ENCODE measurements at places on chromosomes 1 and 21.

DNA sequence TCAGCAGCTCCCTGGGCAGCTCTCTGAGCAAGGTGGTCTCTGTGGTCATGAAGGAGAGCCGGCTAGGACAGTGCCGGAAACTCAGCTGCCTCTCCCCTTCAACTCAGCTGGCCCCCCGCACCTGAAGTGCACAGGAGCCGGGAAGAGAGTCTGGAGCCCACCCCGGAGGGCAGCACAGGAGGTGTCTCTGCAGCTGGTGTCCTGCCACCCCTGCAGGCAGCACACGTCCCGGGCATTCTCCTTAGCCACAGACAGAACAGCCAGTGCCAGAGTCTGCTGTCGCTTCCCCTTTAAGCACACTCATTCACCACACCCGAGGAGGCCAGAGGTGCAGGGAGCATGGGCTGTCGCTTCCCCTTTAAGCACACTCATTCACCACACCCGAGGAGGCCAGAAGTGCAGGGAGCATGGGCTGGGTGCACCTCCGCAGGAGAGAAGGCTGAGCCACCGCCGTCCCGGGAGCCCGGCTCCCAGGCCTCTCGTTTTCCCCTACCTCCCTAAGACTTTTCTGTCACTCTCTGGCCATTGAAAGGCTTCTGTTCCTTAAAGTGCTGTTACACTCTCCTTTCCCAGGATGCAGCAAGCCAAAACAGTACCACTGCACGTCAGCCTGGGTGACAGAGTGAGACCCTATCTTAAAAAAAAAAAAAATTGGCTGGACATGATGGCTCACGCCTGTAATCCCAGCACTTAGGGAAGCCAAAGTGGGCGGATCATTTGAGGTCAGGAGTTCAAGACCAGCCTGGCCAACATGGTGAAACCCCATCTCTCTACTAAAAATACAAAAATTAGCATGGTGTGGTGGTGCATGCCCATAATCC is 16.9 kb upstream of the SAMD11 start:
- DNase-seq = no peak

GRCh38 chr1:160098852-160099561 is 588 bp upstream of the IGSF8 start:
- DNase-seq = peak; percentile 100

GRCh38 chr1:246036175-246036574 is 470.9 kb downstream of the SMYD3 start:
- no peak for DNase-seq

DNA sequence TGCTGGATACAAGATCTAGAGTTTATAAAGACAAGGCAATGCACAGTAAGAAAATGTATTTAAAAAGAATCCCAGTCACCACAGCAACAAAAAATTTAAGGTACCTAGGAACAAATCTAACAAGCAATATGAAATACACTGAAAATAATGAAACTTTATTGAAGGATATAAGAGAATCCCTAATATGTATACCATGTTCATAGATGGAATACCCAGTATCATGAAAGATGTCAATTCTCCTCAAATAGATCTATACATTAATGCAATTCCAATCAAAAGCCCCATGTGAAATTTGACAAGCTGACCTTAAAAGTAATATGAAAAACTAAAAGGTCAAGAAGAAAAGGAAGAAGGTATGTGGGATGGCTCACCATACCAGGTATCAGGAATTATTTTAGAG is 109.2 kb downstream of the COQ8A start:
- no peak for DNase-seq

GRCh38 chr1:111801071-111801850 is 45.6 kb downstream of the DDX20 start:
- DNase-seq = no peak

DNA sequence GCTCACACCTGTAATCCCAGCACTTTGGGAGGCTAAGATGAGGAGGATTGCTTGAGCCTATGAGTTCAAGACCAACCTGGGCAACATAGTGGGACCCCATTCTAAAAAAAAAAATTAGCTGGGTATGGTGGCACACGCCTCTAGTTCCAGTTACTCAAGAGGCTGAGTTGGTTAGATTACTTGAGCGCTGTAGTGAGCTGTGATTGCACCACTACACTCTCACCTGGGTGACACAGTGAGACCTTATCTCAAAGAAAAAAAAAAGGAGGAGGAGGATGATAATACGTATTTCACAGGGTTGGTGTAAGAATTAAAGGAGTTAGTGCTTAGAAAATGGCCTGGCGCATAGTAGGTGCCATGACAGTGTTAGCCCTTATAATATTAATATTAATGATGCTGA is 144.1 kb downstream of the PLXNA2 start:
- no peak for DNase-seq

DNA sequence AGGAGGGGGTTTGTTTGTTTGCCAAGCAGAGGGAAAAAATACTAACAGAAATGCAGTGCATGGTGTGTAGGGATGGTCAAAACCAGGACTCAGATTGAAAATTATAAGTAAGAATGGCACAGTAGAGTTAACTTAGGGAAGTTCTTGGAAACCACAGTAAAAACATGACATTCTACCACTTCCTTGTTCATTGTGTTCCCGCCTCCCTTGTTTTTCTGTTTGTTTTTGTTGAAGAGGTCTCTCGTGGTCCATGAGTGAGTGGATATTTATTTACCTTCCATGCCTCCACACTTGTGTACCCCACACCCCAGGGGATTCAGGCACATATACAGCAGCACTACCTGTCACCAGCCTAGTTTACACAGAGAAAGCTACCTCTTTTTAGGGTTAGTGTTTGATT is 69.6 kb downstream of the OLFML2B start:
- DNase-seq = no peak

GRCh38 chr1:63868268-63868781 is 94.5 kb downstream of the ROR1 start:
- no peak for DNase-seq

DNA sequence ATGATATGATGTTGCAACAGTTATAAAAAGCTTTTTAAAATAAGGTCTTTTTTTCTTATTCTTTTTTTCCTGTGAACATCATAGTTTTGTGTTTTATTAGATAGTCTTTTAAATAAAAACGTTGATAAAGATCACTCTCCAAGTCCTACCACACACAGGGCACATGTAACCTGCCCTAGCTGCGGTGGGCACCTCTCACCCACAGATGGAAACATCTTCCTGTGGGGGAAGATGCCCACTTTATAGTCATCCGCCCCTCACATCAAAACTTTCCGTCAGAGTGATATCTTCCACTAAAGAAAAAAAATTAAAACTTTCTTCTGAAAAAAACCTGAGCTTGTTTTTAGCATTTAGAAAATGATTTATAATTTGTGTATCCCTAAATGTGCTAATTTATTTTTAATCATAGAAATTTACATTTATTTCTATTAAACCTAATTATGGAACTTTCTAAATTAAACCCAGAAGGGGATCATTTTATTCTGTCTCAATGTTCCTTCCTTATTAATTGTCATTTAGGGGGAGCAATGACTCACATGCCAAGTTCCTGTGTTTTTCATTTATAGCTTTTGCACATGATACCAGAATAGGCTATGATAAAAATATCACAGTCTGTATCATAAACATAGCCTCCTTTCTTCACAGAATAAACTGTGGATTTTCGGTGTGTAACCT is 24.7 kb downstream of the TNFRSF9 start:
- DNase-seq = no peak

- DNase-seq = no peak
These were observed 146.5 kb downstream of the PLA2G4A start for GRCh38 chr1:186975220-186975619.

GRCh38 chr1:159705904-159706256 is 8.5 kb downstream of the CRP start:
- DNase-seq = no peak

DNA sequence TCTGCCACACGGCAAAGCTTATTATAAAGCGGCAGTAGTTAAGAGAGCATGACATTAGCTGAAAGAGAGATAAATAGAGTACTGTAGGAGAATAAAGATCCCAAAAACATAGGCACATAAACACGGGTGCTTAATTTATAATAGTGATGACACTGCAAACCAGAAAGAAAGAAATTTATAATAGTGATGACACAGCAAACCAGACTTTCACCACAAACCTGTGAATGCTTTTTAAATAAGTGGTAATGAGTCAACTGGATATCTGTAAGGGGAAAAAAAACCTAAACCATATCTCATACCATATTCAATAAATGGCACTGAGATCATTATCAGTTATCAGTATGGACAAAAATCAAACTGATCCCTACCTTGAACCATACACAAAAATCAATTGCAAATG is 25.5 kb downstream of the USP1 start:
- no peak for DNase-seq

DNA sequence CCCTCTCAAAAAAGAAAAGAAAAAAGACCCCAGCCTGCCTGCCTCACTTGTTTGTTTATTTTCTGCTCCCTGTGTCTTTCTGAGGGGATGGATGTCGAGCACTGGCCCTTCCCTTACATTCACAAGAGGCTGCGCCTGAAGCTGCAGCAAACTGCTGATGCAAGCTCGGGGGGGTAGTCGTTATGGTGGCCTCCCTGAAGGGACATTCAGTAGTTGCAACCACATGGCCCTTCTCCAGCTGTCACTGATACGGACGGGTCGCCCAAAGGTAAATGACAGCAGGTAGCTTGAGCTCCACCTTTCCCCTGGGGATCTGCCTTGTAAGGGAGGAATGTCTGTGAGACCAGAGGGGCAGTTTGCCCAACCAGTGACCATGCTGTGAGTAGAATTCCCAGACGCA is 17.7 kb downstream of the PLEKHM2 start:
- no peak for DNase-seq

DNA sequence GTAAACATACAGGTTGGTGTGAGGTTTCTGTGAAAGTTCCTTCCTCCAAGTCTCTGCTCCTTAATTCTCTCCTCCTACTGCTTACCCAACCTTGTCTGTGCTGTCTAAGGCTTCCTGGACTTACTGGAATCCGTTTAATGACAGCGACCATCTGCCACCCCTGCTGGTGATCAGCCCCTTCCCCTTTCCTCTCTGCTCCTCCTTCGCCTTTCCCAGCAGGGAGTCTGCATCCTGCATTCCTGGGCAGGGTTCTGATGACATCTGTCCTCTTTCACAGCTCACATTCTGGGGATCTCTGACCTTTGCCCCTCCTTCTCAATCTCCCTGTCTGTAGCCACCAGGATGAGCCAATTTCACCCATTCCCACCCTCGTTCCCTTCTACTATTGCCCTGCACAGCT is 66.5 kb downstream of the KIRREL1 start:
- no peak for DNase-seq

DNA sequence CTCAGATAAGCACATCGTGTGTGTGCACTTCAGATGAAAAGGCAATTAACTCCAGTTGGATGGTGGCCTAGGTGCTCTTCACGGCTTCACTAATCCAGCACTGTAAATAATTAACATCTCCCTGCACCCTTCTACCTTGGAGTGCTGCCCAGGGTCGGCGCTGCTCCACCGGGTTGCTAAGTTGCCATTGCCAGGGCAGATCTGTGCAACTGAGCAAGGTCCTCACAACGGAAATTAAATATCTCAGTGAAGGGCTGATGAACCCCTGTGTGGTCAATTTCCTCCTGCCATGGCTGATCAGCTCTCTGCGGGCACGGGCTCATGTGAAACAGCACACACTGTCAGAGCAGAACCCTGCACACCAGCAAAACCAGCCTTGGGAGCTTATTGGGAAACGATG is 63.2 kb downstream of the SYDE2 start:
- no peak for DNase-seq

GRCh38 chr1:53122201-53122885 is 20.1 kb downstream of the SLC1A7 start:
- DNase-seq = no peak

GRCh38 chr1:16168622-16169360 is 12.9 kb upstream of the EPHA2 start:
- DNase-seq = no peak

- no peak for DNase-seq
These were observed 3902.5 kb downstream of the SRGAP2C start for GRCh38 chr1:125087247-125087646.

DNA sequence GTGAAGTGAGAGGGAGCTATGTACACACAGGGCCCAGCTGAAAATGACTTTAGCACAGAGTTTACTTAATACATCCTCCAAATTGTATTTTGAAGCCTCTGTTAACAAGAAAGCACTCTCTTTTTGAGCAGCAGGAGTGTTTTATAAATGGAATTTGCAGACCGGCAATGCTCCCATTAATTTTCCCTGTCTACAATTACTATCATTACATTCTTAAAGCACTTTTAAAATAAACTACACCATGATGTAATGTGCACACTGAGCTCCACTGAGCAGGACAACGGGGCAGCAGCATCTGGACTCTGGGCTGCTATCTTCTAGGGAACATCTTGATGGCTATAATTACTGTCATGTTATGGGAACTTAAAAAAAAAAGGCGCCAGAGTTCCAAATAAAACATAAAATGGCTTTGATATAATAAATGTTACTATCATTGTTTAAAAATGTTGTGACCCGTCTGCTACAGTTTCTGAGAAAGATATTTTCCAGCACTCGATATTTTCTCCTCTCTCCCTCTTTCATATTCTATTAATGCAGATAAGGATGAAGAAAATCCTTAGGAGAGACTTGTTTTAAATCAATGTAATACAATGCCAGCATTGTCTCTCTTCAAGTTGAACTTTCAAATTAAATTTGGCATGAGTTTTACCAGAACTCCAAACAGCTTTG is 150.9 kb downstream of the HLX start:
- no peak for DNase-seq

GRCh38 chr1:164479242-164479641 is 79.7 kb upstream of the PBX1 start:
- no peak for DNase-seq

DNA sequence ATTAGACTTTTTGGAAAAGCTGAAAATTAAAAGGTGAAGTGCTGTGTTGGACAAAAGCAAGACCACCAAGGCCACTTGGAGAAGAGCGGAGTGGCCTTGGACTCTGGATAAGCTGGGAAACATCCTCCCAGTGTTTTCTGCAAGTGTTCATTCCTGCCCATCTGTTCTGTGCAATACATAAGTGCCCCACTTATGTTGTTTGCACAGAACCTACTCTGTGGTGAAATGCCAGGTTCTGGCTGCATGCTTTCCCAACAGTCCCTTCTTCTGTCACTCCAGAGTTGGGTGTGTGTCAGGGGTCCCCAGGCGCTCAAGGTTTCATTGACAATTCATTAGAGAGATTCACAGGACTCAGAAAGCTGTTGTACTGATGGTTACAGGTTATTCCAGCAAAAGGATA is 30.3 kb downstream of the NHLH2 start:
- DNase-seq = no peak

DNA sequence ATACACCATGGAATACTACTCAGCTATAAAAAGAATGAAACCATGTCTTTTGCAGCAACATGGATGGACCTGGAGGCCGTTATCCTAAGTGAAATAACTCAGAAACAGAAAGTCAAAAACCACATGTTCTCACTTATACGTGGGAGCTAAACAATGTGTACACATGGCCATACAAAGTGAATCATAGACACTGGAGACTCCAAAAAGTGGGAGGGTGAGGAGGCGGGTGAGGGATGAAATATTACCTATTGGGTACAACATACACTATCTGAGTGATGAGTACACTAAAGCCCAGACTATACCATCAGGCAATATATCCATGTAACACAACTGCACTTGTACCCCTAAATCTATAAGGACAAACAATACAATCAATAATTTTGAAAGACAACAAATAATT is 39.5 kb upstream of the FAM20B start:
- no peak for DNase-seq
